ENCODE measurements at places on chromosomes 5 and 9.

DNA sequence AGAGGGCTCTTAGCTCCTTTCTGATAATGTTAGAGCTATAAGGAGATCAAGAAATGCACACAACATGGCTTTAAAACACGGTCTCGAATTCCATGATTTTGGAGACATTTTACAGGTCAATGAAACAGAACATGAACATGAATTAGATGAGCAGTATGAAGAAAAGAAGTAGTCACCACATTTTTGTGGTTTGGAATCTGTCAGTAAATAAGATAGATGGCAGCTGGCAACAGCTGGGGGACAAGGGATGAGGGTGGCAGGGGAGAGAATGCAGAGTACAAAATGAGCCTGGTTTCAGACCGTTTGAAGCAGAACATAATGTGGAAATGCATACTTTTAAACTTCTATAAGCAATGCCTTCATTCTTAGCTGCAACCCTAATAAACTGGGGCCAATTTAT, 107.1 kb downstream of the OXCT1 start:
- DNase-seq = no peak

DNA sequence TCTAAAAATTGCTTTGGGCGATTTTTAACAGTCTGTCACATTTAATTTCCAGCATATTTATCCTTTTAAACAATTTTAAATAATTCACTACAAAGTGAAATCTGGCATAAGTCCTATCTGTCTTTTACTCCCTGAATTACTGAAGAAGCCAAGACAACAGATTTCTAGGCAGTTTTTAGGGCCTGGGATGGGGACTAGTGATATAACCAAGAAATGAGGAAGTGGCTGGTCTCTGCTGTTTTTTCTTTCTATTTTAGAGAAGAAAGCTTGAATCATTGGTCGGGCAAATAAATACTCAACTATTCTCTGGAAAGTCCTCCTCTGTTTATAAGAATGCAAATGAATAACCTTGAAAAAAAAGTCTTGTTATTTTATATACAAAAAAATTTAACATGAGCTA, 79.7 kb upstream of the SSBP2 start:
- DNase-seq = no peak

- no peak for DNase-seq
Measured at GRCh38 chr9:108423433-108423832, 432.4 kb downstream of the ACTL7B start.

GRCh38 chr5:122770477-122770876, 4.4 kb upstream of the SNX2 start:
- no peak for DNase-seq

- no peak for DNase-seq
Measured at GRCh38 chr9:98877311-98877710, 66.4 kb upstream of the COL15A1 start.

- DNase-seq = no peak
Measured at GRCh38 chr9:81827616-81828296, 100.5 kb upstream of the SPATA31D4 start.

GRCh38 chr5:79756076-79756475, 66.4 kb downstream of the CMYA5 start:
- DNase-seq = no peak

DNA sequence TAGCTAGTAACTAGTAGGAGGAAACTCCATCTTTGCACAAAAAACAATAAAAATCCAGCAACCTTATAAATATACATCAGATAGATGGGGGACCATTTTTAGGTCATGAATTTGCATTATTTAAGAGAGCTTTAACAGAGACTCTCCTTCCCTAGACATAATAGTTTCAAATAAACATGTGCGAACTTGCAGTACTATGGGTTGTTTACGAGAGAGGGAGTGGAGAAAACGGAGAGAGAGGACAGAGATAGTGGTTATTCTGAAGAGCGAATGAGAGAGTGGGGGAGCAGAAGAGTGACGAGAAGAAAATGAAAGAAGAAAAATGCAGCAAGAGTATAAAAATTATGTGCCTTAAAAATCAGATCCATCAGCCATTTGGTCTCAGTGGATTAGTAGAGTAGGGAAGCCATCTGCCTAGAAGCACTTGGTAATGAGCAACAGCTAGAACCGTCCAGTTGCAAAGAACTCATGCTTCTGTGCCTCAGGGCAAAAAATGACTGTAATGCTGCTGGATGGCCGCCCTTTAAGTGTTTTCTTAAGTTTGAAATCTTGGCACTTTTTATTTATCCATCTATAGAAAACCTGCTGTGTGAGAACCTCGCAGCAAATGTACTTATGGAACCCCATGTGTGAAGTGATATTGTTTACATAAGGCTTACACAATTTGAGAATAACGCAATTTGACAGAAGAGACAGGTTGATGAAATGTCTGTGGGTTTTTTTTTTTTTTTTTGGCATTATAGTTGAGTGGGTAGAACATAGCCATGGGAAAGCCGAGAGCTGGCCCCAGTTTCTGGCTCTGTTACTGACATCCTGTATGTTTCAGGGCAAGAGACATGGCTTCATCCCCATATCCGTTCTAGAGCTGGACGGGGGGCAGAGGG, 95.6 kb upstream of the ZNF608 start:
- DNase-seq = no peak

DNA sequence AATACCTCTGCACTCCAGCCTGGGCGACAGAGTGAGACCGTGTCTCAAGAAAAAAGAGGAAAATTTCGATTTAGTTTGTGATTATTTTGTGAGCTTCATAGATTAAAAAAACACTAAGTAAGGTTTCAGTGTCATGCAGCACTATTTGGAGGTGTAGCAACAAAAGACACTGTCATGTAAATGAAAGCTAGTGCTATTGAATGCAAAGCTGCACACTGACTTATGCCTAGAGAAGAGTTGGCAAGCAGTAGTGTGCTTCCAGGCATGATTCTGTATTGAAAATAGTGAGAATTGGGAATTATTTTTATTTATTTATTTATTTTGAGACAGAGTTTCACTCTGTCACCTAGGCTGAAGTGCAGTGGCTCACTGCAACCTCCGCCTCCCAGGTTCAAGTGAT, 34.5 kb downstream of the DDX46 start:
- no peak for DNase-seq

- no peak for DNase-seq
Measured at GRCh38 chr5:105953616-105954015, 1717.1 kb downstream of the EFNA5 start.

DNA sequence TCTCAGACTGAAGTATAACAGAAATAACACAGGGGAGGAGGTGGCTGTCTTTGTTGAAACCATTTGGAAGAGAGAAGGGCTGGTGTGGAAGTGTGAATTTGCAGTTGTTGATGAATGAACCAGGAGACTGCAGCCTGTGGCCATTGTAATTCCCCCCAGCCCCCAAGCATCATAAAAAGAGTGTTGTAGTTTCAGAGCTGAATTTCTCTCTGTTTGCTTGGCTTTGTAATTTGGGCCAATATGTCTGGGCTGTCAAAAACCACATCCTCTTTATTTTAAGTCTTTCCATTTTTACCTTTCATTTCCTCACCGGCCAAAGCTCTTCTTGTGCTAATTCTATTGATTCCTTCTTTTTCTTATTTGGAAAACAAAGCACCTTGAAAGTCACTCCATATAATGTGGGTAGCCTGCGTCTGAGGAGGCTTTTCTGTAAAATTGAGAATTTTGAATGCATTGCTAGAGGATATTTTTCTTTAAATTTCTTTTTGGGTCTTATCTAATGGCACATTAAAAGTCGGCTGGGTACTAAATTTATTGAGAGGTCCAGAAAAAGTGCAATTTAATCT, 383.3 kb downstream of the OSTF1 start:
- DNase-seq = no peak

DNA sequence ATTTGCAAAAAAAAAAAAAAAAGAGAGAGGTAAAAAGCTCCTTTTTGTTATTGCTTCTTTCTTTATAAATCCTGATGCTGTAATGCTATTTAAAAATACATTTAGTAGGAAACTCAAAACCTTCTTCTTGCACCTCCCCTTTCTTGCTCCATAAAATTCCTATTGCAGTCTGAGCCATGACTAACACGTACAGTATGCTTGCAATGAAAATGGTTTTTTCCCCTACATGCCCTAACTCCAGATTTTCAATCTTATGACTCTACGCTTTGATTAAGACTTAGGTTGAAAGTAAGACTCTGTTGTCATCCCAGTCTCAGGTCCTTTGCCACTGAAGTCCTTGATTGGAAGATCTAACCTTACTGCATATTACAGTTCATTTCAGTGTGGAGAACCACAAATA, 23.9 kb downstream of the FGF10 start:
- no peak for DNase-seq

- peak; percentile 92 for DNase-seq
Measured at GRCh38 chr5:111278858-111279504, 54.8 kb downstream of the CAMK4 start.

DNA sequence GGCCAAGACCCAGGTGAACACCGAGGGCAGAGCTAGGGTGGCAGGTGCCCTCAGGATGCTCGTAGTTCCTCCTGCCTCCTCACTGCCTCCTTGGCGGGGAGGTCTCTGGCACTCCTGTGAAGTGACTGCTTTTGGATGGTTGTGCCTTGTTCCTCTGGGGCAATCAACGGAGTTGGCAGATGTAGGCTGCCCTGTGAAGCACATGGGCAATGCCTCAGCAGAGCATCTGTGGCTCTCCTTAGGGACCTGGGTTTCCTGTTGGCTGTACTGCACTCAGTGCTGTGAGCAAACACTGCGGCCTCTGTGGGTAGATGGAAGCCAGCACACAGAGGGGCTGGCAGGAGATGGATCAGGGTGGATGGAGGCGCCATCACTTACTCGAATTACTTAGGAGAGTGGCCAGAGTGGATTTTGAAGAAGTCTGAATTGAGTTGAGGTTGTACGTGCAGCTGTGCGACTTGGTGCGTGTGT, 71.4 kb upstream of the COL5A1 start:
- no peak for DNase-seq
